NCI-H1930 (cell line): ENCODE measurements at places on chromosomes 2 and 18.

- no peak for DNase-seq
Observed at GRCh38 chr18:61556862-61557261, 223.6 kb downstream of the CDH20 start.

- no peak for DNase-seq
Observed at GRCh38 chr2:10661846-10662245, 27.9 kb downstream of the NOL10 start.

DNA sequence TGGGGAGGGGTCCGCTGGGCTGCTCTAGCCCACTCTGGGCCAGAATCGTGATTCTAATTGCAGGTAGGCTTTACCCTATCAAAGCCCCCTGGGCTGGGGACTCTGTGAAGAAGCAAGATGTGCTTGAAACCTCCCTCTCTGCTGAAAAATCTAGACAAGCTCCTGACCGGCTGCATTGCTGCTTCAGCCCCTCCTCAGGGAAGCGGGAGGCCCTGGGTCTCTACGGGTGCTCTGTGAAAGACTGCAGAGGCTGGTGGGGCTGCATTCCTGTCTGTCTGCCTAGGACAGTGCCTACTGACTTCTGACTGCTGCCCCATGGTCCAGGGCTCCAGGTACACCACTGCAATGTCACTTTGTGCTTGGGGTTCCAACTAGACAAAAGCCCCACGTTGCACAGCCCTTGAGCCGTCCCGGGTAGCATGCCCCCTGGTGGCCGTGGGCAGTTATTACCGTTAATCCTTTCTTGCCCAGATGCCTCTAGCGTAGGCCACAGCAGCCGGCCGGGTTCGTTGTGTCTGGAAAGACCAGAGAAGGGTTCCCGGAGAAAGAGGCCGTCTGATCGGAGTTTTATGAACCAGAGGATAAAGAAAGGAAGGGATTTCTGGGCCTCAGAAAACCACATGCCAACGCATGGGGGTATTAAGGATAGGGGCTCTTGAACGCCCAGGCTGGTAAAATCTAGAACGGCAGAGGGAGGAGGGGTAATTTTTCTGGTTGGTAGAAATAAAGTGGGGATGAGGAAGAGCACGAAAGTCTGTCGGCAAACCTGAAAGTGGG lies 15.9 kb upstream of the C1QL2 start:
- DNase-seq, result no peak

DNA sequence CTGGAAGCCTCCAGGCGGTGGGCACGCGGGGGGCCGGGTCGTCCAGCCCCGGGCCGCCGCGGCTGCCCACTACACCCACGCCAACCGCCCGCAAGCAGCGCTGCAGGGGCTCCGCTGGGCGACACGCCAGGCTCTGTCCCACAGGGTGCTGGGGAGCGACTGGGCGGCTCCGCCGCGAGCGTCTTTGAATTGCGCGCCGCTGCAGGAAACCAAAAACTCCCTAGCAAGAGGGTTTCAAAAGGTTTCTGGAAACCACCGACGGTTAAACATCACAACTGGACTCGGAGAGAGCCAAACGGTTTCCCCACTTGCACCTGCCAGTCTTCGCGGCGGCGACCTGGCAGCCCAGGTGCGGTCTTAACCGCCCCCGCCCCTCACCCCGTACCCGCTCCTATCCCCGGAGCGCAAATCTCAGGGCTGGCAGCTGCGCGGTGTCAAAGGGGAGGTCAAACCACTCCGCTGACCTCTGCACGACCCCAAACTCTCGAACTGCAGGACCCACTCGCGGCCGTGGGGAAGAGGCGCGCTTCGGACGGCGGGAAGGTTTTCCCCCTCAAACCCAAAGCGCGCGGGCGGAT lies 1.0 kb downstream of the CXCR4 start:
- no peak for DNase-seq

GRCh38 chr2:196229013-196229412 lies 57.6 kb upstream of the STK17B start:
- no peak for DNase-seq

DNA sequence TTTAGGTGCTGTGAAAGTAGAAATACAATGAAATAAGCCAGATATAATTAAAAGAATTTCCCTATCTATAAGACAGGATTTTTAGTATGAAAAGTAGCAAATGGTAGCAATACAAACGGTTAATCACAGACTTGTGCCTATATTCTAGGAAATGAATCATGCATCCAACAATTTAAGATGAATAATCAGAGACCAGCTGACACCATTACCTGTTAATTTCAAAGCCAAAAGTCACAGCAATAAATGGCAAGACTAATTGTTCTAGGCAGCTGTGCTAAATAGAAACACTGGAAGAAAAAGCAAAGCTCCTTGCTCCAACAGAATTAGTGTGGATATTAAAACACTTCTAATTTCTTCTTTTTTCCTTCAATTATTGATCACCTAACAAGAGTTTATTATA lies 35.1 kb upstream of the MPP4 start:
- DNase-seq, result no peak

- DNase-seq, result no peak
Observed at GRCh38 chr2:31415421-31415820, 879 bp upstream of the XDH start.

GRCh38 chr2:231800493-231801091 lies 14.3 kb downstream of the COPS7B start:
- DNase-seq, result no peak

DNA sequence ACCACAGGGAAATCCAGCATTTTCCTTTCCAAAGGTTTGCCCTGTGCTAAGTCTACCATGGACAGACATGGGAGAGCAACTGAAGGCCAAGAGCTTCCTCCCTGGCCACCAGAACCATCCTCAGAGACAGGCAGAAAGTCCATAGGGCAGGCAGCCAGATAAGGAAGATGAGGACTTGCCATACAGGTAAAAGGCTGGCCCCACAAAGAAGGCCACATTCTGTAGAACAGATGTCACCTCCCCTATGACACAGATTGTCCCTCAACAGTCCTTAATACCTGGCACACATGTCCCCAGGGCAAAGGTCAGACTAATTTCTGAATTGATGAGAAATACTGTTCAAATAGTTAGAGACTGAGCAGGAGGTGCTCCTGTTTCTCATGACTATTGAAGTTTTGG lies 52.0 kb downstream of the FECH start:
- DNase-seq, result no peak

GRCh38 chr2:23354554-23354953 lies 30.4 kb upstream of the KLHL29 start:
- DNase-seq, result no peak

DNA sequence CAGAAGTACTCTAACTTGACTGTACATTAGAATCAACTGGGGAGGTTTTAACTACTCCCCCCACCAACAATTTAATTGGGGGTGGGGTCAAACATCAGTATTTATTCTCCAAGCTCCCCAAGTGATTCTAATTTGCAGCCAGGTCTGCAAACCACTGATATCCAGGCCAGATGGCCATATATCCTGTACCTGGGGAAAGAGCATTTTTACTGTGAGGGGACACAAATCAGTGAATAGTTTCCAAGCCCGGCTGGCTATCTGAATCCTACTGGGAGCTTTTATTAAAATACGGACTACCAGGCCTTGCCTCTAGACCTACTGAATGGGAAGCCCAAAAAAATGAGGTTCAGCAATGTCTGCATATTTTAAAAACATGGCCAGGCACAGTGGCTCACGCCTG lies 88.5 kb downstream of the TCF4 start:
- DNase-seq, result no peak

DNA sequence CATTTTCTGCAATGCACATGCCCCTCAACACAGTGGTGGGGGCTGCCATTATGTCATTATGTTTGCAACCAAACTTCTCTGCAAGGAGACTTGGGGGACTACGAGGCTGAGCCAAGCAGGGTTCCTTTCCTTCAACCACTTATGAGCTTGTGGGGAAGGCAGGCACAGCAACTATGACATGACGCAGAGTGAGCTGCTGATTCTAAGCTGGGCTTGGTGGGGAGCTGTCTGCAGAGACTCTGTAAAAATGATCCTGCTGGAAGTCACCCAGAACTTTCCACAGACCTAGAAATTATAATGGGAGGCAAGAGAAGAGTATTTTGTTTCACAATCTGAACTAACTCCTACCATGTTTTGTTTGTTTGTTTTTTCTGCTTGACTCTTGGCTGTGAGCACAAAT lies 55.6 kb downstream of the INPP5D start:
- no peak for DNase-seq

- DNase-seq, result no peak
Observed at GRCh38 chr18:13530033-13530878, 196.1 kb downstream of the FAM210A start.

GRCh38 chr2:23588106-23588505 lies 203.1 kb downstream of the KLHL29 start:
- no peak for DNase-seq

DNA sequence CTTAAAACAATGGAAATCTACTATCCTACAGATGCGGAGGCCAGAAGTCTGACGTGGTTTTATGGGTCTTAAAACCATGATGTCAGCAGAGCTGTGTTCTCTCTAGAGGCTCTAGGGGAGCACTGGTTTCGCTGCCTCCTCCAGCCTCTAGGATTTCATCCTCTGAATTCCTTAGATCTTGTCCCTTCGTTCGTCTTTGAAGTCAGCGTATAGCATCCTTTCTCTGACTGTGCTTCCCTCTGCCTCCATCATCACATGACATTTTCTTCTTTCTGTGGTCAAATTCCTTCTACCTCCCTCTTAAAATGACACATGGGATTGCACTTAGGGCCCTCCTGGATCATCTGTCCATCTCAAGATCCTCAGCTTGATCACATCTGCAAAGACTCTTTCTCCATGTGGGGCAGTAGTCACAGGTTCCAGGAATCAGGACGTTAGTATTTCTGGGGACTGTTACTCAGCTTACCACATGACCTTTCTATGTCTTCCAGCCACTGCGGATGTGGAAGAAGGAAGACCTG lies 22.7 kb upstream of the NCK2 start:
- DNase-seq, result no peak

- DNase-seq, result no peak
Observed at GRCh38 chr18:58321986-58322385, 278.0 kb downstream of the NEDD4L start.

DNA sequence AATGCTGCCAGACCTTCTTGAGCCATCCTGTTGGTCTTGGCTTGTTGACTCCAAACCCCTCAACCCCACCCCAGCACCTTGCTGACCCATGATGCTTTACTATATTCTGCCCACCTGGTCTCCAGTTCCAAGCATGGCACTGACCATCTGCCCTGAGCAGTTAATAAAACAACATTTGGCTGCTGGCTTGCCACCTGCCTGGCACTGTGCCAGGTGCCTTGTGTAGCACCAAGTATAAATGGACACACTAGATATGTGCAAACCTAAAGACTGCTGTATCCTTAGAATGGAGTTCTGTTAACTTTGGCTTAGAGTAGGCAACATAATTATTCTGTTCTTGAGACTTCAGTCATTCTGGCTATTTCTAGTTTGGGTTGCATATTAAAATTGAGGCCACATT lies 91.4 kb downstream of the ACSL3 start:
- DNase-seq, result no peak

DNA sequence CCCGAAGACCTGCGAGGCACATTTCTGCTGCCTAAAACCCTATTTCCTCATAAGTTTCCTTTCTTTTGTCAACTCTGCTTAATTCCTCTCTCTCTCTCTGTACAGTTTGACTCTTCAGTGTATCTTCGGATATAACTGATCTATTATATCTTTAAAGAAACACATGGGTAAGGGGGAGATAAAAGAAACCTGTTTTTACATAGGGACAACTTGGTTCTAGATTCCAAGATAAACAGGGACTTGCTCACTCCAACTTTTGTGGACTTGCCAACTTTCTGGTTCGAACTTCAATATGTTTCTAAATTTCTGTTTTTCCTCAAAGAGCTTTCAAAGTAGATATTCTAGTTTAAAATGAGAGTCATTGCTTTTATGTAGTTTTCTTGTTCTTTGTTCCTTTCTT lies 182.7 kb upstream of the EPC2 start:
- DNase-seq, result no peak

GRCh38 chr2:12618576-12618975 lies 98.2 kb upstream of the TRIB2 start:
- no peak for DNase-seq

DNA sequence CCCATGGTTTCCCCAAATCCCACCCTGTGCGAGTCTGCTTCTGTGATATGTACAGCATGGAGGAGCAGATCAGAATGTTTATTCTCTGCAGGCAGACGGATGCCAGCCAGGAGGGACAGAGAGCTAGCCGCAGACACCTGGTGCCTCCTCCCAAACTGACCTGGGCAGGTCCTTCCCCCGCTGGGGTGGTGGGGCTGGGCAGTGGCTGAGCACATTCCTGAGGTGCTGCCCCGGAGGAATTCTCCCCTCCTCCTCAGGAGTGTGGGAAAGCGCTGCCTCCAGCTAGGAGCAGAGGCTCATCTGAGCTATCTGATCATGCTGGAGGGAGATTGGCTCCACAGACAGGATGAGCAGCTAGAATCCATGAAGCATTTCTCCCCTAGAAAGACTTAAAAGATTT lies 21.7 kb downstream of the C2orf92 start:
- no peak for DNase-seq

- no peak for DNase-seq
Observed at GRCh38 chr2:6073191-6074088, 381.3 kb downstream of the SOX11 start.

DNA sequence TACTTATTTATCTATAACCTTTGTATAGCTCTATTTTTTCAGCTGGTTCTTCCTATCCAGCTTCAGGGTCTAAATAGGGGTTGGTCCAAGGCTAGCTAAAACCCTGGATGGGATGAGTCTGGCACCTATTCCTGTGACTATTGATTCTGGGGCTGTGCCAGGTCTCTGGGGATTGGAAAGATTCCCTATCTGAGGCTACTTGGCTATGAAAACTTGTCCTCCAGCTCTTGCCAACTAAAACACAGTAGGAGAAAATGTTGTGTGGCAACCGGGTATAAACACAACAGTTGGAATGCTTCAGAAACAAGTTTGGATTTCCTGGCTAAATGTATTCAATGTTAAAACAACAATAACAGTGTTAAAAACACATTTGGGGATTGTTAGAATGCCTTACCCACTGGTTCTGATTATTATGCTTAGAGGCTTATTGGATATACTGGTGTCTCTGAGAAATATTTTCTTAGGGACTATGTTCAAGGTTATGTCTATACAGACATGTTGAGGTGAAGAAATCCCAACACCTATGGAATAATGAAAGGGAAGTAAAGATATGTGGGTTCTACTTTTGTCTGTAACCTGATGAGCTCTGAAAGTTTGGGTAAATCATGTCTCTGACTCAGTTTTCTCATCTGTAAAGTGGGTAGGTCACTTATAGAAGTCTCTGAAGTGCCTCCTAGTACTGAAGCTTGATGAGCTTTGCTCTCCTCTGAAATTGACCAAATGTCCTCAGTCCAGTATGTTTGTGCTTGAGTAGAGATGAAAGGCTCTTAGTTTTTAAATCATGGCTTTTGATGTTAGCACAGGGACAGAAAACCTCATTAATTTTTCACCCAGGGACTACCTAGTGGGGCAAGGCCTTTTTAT lies 460.7 kb downstream of the MTX2 start:
- no peak for DNase-seq

DNA sequence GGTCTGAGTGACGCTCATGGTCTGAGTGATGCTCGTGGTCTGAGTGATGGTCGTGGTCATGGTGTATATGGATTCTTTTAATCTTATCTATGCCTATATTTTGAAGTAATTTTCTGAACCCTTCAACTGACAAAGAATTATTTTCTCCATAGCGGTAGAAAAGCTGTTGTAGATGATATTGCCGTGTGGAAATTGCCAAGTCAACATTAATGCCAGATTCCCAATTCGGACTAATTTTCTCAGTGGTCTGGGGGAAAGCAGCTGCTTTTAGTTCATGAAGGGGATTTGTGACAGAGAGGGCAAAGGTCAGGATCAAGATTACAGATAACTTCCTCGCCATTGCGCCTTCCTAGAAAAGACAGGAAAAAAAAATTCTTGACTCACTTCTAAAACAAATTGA lies 2.5 kb downstream of the SLC39A6 start:
- DNase-seq, result no peak

- no peak for DNase-seq
Observed at GRCh38 chr2:200845669-200846325, 18.7 kb downstream of the CLK1 start.
